ENCODE measurements at places on chromosomes 13 and 19.

- DNase-seq = no peak
- H3K4me1 ChIP-seq = no peaks in the 10 kb centered on the region
- H3K36me3 ChIP-seq = no peaks in the 10 kb centered on the region
- H3K27me3 ChIP-seq = no peaks in the 10 kb centered on the region
These were observed 193.5 kb downstream of the TEX29 start for GRCh38 chr13:111513766-111514609.

GRCh38 chr19:57292547-57292946 is 12.3 kb downstream of the ZNF460 start:
- H3K27me3 ChIP-seq = no peaks in the 10 kb centered on the region
- H3K4me1 ChIP-seq = no peaks in the 10 kb centered on the region
- H3K4me3 ChIP-seq = no peak overlapping the region
- H3K36me3 ChIP-seq = peaks cover 17% of the 10 kb centered on the region
- DNase-seq = no peak

DNA sequence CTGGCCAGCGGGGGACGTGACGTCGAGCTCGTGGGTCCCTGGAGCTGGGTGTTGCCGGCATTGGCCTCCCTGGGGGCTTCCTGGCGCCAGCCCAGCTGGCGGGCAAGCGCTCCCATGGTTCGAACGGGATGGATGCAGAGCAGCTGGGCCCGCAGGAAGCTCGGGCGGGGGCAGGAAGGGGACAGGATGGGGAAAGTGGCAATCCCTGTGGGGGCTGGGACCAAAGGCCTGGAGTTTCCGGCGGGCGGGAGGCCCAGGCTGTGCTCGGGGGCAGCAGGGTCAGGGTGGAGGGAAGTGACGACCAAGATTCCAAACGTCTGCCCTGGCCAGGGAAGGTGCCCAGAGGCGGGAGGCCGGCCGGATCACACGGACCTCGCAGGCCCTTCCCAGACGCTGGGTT is 19.3 kb downstream of the PALM start:
- H3K27me3 ChIP-seq = no peaks in the 10 kb centered on the region
- H3K4me1 ChIP-seq = no peaks in the 10 kb centered on the region
- no peaks in the 10 kb centered on the region for H3K36me3 ChIP-seq
- no peak overlapping the region for H3K4me3 ChIP-seq

GRCh38 chr19:40143612-40144011 is 47.6 kb upstream of the MAP3K10 start:
- H3K27ac ChIP-seq = no peak overlapping the region
- DNase-seq = no peak
- H3K27me3 ChIP-seq = no peaks in the 10 kb centered on the region
- no peaks in the 10 kb centered on the region for H3K36me3 ChIP-seq
- no peak overlapping the region for H3K4me3 ChIP-seq

DNA sequence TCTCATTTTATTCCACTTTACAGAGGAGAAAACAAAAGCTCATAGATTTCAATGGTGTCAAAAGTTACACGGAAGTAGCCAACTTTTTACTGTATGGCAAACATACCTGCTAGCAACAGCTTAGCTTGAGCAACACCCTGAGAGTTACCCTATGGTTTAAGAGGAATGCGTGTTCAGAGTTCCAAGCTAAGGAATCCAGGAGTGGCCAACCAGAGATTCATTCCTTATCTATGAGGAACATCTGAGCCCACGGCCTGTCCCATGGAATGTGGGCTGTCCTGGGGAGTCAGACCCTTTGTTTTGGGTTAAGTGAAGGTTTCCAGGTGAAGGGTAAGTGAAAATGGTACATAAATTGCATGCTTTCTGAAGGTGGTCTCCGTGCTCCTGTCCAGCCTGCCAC is 67.5 kb downstream of the STARD13 start:
- peak; percentile 93 for DNase-seq
- H3K4me3 ChIP-seq = peak overlapping the region; percentile 11
- peak overlapping the region; percentile 91 for H3K27ac ChIP-seq
- H3K4me1 ChIP-seq = peaks cover 57% of the 10 kb centered on the region
- no peaks in the 10 kb centered on the region for H3K36me3 ChIP-seq

GRCh38 chr13:37074703-37075102 is 15.2 kb upstream of the SUPT20H start:
- DNase-seq = no peak
- H3K4me3 ChIP-seq = no peak overlapping the region
- H3K4me1 ChIP-seq = no peaks in the 10 kb centered on the region
- no peaks in the 10 kb centered on the region for H3K36me3 ChIP-seq

DNA sequence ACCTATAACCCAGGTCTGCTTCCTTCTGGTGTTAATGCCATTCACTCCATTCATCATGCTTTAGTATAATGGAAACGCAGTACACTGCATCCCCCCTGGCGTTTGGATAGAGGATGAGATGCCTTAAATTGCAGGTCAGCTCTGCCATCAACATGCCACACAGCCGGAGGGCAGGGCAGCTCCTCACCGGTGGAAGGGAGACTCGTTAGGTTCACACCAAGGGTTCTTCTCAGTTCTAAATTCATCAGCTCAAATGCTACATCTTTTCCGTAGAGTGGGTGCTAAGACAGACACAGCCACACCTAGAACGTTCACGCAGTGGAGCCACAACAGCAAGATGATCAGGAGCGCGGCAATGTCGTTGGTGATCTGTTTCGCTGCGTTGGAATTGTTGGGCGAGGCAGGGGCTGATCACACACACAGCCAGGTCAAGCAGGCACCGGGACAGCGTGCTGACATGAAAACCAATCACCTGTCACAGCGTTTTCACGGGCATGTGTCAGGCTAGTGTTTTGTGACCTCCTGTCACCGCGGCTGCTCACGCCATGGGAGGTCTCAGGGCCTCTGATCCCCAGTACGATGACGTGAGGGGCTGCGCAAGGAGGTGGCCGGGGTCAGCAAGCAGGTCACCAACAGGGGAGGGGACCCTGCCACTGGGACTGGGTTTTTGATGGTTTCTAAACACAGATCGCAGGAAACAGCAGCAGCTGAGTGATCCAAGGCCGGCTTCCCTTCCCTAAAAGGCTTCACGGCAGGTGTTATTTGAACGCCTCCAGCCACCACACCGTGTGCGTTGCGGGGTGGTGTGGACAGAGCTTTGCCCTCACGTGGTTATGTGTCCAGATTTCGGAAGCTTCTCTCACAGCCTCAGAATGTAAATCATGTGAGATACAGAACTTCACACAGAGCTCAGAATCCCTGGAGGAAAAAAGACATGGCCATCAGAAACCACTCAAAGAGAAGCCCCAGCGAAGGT is 94.3 kb upstream of the IRS2 start:
- H3K36me3 ChIP-seq = no peaks in the 10 kb centered on the region
- no peak overlapping the region for H3K27ac ChIP-seq
- H3K27me3 ChIP-seq = no peaks in the 10 kb centered on the region

DNA sequence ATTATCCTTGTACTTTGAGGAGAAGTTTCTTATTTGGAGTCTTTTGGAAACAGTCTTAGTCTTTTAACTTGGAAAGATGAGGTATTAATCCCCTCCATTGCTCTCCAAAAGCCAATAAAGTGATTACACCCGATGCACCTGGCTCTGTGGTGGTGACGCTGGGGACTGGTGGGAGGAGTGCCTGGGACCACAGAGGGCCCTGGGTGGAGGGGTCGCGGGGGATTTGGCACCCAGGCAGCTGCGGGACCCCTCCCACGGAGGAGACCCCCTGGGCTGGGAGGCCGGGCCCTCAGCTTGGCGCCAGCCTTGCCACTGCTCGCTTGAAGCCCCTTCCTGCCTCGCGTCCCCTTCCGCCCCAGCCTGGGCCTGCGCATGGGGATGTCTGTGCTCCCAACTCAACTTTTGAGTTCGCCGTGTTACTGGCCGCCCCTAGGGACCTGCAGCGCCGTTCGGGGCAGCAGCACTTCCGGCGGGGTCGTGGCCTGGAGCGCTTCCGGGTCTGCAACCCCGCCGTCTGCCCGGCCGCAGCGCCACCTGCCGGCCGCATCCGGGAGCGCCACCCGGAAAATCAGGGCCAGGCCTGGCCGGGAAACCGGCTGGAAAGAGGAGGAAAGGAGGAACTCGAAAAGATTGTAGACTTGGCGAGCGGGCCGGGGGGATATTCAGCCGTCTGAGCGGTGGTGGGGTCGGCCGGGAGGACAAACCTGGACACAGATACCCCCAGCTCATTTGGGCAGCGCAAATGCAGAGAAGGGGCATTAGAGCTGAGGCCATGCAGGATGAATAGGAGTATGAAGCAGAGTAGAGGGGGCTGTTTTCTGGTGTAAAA is 8.4 kb downstream of the PEAK3 start:
- H3K27me3 ChIP-seq = no peaks in the 10 kb centered on the region
- peak; percentile 52 for DNase-seq
- H3K4me1 ChIP-seq = peaks cover 12% of the 10 kb centered on the region
- no peak overlapping the region for H3K4me3 ChIP-seq
- peaks cover 5% of the 10 kb centered on the region for H3K36me3 ChIP-seq

DNA sequence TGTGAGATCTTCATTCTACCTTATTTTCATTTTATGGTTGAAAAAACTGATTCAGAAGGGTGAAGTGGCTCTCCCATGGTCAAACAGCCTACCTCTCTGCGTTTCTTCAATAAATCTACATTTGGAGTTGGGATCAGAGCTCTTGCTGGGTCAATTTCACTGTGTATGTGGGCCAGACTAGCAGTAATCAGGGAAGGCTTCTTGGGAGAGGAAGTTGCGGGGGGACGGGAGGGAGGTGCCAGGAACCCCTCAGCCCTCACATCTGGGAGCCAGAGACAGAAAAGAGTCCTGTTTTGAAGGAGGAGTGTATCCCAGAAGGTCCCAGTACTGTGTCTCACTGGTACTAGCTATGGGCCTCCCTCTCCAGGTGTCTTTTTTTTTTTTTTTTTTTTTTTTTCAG is 934 bp downstream of the KXD1 start:
- peak overlapping the region; percentile 98 for H3K4me3 ChIP-seq

DNA sequence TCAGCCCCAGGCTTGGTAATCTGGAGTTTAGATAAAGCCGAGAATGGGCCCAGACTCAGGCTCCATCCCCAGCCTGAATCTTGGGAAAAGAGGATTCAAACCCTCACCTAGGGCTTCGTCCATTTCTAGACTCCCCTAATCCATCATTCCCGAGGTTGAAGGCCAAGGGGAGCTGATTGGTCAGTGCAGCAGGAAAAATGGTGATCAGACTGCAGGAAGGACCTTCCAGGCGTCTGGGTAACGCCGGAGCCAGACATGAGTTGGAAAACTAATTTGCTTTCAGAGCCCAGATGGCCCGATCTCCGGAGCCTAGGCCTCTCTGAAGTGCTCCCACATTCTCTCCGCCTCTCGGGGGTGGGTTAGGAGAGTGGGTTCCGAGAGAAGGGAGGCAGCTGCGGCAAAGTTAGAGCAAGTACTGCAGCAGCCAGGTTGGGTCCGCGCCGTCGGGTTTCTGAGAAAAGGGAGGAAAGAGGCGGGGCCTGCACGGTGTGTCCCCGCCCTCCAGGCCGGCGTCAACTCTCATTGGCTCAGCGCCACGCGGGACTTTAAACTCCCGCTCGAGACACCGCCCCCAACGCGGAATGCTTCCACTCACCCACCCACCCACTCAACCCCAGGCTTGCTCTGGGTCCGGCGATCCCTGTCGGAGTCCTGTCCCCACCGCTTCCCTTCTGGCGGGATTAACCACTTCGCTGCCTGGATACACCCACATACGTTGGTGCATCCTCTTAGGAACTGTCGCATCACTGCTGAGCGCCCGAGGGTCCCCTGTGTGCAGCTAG is 788 bp upstream of the RTBDN start:
- H3K27ac ChIP-seq = no peak overlapping the region
- H3K27me3 ChIP-seq = no peaks in the 10 kb centered on the region
- H3K4me1 ChIP-seq = peaks cover 16% of the 10 kb centered on the region
- no peak overlapping the region for H3K4me3 ChIP-seq
- no peaks in the 10 kb centered on the region for H3K36me3 ChIP-seq
- peak; percentile 42 for DNase-seq

GRCh38 chr19:43763473-43763939 is 8.7 kb upstream of the SMG9 start:
- no peak overlapping the region for H3K27ac ChIP-seq
- no peak overlapping the region for H3K4me3 ChIP-seq
- H3K36me3 ChIP-seq = peaks cover 1% of the 10 kb centered on the region
- H3K4me1 ChIP-seq = peaks cover 5% of the 10 kb centered on the region

GRCh38 chr13:106276876-106277275 is 258.6 kb downstream of the EFNB2 start:
- no peak overlapping the region for H3K27ac ChIP-seq
- H3K4me1 ChIP-seq = no peaks in the 10 kb centered on the region
- H3K27me3 ChIP-seq = no peaks in the 10 kb centered on the region
- no peaks in the 10 kb centered on the region for H3K36me3 ChIP-seq

GRCh38 chr13:28659621-28659970 is 666 bp downstream of the POMP start:
- no peak for DNase-seq
- peak overlapping the region; percentile 89 for H3K4me3 ChIP-seq
- H3K4me1 ChIP-seq = peaks cover 14% of the 10 kb centered on the region
- H3K27ac ChIP-seq = peak overlapping the region; percentile 85
- H3K36me3 ChIP-seq = no peaks in the 10 kb centered on the region
- H3K27me3 ChIP-seq = no peaks in the 10 kb centered on the region

GRCh38 chr13:75307370-75307949 is 174.5 kb downstream of the TBC1D4 start:
- DNase-seq = peak; percentile 41
- H3K27me3 ChIP-seq = no peaks in the 10 kb centered on the region
- no peak overlapping the region for H3K4me3 ChIP-seq
- peak overlapping the region; percentile 81 for H3K27ac ChIP-seq
- peaks cover 5% of the 10 kb centered on the region for H3K36me3 ChIP-seq

DNA sequence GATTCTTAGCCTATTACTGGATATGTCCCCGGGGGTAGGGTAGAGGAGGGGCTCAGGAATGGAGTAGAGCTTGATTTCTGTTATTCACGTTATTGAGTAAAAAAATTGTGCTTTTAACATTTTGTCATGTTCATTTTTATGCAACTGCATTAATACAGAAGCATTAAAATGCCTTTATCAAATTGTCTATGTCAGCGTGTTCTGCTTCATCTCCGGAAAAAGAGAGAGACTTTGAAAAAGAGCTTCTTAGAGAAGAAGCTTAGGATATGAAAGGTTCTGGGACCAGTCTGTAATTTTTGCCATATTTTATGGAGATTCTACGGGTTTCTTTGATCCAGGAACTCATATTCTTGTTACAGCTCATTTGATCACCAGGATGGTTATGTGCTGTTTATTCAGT is 82.0 kb downstream of the SLC10A2 start:
- H3K4me1 ChIP-seq = 0 out of 2 replicates have a peak, but pooled peaks cover 6% of the 10 kb centered on the region
- H3K27me3 ChIP-seq = no peaks in the 10 kb centered on the region
- H3K36me3 ChIP-seq = no peaks in the 10 kb centered on the region

- H3K27ac ChIP-seq = no peak overlapping the region
- no peaks in the 10 kb centered on the region for H3K36me3 ChIP-seq
- no peak for DNase-seq
- no peaks in the 10 kb centered on the region for H3K4me1 ChIP-seq
- H3K27me3 ChIP-seq = no peaks in the 10 kb centered on the region
These were observed 199.9 kb downstream of the LHFPL6 start for GRCh38 chr13:39403106-39403505.
